ENCODE measurements at places on chromosomes 2 and 18. TPM values are rescaled to one million over a fixed set of nuclear protein-coding genes. Genes with fewer than 3 reads are reported as not detected.

- DNase-seq: peak; percentile 7
Measured at GRCh38 chr2:236824836-236825235, 255.2 kb downstream of the ACKR3 start.

DNA sequence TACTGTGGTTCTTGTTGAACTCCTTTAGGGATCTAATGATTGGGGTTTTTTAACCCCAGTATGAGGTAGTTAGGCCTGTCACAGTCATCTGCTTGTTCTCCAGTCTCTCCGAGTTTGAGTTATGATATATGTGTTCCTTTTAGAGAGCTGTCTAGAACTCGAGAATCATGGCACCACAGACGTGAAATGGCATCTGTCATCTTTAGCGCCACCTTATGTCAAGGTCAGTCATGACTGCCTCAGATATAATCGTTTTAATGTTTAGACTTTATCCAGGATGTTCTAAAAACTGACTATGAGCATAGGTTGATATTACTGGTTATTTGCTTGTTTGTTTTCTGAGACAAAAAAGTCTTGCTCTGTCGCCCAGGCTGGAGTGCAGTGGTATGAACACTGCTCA is 112.2 kb downstream of the CEP192 start:
- DNase-seq: no peak

DNA sequence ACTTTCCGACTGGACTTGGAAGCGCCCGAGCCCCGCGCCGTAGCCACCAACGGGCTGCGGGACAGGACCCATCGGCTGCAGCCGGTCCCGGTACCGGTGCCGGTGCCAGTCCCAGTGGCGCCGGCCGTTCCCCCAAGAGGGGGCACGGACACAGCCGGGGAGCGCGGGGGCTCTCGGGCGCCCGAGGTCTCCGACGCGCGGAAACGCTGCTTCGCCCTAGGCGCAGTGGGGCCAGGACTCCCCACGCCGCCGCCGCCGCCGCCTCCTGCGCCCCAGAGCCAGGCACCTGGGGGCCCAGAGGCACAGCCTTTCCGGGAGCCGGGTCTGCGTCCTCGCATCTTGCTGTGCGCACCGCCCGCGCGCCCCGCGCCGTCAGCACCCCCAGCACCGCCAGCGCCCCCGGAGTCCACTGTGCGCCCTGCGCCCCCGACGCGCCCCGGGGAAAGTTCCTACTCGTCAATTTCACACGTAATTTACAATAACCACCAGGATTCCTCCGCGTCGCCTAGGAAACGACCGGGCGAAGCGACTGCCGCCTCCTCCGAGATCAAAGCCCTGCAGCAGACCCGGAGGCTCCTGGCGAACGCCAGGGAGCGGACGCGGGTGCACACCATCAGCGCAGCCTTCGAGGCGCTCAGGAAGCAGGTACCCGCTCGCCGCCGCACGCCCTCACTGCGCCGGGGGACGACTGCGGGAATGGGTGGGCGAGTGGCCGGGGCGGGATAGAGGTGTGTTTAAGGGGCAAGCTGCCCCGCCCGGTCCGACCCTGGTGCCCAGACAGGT is 713 bp downstream of the ATOH8 start:
- DNase-seq: no peak

SULT1C4 gene
- 114 TPM for total RNA-seq

SLC66A3 gene
- total RNA-seq: 42.1 TPM

TPRKB gene
- 18.2 TPM for total RNA-seq

RAD51AP2 gene
- total RNA-seq: not detected
